ENCODE measurements at places on chromosomes 12 and 14.

DNA sequence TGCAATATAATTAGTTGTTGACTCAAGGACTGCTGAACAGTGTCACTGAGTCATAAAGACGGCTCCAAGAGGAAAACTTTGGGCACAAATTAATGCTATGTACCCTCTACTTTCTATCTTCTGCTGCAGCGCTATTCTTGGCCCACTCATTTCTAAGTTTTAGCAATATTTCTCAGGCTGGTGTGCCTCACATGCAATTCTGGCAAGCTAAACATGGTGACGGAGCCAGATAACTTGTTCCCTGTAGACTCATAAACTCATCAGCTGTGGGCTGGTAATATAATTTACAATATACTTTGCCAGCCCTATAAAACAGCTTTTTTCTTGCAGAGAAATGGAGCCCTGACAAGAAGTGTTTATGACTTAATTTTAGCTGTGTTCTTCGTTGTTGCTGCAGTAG lies 615.1 kb downstream of the NRXN3 start:
- DNase-seq: no peak

- DNase-seq: no peak
Measured at GRCh38 chr14:97120611-97121031, 323.4 kb downstream of the VRK1 start.

GRCh38 chr14:103697603-103698379 lies 17.5 kb downstream of the XRCC3 start:
- DNase-seq: no peak

DNA sequence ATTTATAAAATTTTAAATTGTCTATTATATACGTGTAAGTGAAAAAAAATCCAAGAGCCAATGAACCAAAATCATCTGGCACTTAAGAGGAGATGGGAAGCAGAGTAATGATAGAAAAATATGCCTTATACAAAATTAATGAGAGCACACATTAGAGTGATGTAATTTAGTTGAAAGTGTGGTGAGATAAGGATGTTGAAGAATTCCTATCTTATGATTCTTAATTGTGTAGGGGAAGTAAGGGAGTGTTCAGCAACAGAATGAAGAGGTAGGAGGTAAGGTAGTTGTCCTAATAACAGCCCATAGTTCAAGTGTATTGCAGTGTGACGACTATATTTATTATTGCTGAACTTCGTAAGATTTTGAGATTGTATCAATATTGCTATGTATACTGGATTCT lies 843.4 kb upstream of the FLRT2 start:
- DNase-seq: no peak

GRCh38 chr12:9757433-9758025 lies 3.2 kb downstream of the CD69 start:
- no peak for DNase-seq

DNA sequence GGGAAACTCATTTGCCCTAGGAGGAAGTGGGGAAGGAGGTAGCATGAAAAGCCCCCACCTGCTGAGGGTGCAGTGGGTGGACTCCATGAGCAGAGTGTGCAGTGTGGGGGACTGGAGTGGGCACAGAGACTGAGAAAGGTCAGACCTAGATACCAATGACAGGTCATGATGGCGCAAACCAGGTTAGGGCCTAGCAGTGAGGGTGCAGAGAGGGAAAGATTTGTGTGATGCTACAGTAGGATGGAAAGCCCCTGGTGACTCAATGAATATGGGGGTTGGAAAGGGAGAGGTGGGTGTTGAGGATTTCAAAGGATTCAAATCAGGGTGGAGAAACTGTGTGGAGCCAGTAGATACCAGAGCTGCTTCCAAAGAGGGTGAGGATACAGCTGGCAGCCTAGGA lies 319.2 kb downstream of the DPF3 start:
- DNase-seq: no peak

DNA sequence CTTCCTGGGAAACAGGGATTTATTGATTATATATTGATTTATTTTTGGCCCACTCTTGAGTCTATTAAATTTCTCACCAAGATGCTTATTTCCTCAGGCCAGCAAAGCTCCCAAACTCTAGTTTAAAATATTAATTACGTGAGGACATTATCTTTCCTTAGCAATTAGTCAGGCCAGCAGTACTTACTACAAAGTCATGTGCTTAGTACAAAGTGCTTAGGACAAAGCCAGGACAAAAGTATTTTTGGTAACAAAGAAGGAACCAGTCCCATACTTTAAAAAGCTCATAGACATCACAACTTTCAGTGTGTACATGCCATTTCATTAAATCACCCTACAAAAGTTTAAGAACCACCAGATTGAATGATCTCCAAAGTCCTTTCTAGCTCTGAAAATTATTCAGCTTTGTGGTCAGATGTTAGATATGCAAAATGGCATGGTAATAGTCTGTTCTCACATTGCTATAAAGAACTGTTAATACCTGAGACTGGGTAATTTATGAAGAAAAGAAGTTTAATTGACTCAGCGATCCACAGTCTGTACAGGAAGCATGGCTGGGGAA lies 94.7 kb upstream of the PWP1 start:
- DNase-seq: no peak

- DNase-seq: no peak
Measured at GRCh38 chr12:89225401-89225800, 126.9 kb downstream of the DUSP6 start.

DNA sequence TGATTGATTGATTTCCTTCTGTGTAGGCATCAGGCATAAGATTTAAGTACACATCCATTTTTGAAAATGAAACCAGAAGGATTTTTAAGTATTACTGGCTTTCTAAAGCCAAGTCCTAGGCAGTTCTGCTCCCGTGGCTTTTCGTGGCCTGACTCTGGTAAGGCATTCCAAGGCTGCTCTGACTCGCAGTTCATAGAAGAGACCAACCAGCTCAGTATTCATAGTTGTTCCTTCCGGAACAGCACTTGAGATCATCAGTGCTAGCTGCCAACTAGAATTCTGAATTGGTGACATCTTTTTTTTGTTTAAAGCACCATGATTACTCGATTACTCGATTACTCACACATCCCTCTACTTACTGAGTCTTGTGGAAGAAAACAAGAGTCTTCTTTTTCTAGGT lies 25.9 kb downstream of the SUDS3 start:
- DNase-seq: no peak

- DNase-seq: no peak
Measured at GRCh38 chr14:96959992-96960391, 162.8 kb downstream of the VRK1 start.

DNA sequence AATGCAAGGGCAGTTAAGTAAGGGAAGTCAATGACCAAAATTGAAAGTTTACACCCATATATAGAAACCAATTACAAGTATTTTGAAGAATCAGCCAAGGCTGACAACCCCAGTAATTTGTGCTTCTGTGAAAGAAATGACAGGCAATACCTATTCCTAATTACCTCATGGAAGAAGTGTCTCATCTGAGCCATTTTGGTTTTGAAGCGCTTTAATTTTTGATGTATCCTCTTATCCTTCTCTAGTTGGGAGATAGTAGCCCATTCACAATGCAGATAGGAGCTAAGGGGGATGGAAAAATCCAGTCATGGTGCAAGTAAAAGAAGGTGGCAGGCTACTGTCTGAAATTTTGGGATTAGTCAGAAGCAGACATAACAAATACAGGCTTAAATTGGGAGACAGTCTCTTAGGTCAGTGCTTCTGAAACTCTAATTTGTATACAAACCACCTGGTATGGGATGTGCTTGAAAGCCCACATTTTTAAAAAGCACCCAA lies 30.4 kb upstream of the SUPT16H start:
- no peak for DNase-seq

DNA sequence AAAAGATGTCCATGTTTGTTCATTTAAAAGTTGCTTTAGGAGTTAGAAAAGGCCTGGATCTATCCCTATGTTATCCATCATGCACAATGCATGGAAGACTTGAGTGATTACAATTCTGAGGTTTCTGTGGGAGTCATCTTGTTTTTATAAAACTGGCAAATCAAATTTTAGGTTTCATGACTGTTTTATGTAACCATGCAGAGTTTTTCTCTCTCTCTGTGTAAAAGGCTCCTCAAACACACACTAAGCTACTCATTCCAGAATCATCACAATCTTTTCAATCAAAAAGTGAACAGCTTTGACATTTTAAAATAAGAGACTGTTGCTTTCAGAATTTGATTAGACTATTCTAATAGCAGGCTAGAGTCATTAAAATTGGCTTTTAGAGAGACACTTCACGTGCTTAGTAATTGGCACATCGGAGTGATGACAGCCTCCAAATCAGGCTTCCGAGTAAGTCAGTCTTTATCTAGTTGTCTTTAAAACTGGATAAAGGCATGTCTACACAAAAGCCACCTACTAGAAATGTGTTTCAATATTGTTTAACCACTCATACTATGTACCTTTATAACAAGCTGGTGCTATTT lies 31.9 kb downstream of the PRICKLE1 start:
- DNase-seq: no peak

GRCh38 chr12:61357496-61357895 lies 902.7 kb upstream of the USP15 start:
- no peak for DNase-seq

- no peak for DNase-seq
Measured at GRCh38 chr12:83559650-83560049, 872.9 kb downstream of the TMTC2 start.

DNA sequence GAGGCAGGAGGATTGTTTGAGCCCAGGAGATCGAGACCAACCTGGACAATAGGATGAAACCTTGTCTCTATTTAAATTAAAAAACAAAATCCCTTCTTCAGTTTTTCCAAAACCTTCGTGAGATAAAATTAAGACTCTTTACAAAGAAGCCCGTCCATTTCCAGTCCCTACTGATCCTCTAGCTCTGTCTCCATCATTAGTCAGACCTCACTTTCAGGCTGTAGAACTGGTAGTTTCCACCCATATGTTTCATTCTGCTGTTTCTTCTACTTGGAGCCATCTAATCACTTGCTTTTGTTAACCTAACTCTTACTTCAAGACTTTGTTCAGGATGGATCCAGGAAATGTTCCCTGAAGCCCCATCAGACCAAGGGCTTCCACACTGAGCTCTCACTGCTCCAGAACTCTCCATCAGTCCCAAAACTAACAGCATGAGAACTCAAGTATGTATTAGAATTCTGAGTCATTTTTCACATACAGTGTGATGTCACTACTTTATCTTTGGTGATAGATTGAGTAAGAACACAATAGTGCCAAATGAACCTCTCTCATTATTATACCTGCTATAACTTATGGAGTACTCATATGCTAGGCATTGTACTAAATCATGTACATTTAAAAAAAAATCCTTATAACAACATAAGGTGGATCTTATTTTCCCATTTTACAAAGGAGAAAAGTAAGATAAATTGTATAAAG lies 90.8 kb downstream of the PRICKLE1 start:
- DNase-seq: no peak

- DNase-seq: no peak
Measured at GRCh38 chr14:60051721-60052221, 40.0 kb upstream of the PCNX4 start.

GRCh38 chr12:359091-359490 lies 30.0 kb downstream of the KDM5A start:
- DNase-seq: no peak

GRCh38 chr14:34684578-34684977 lies 29.8 kb downstream of the CFL2 start:
- DNase-seq: no peak

DNA sequence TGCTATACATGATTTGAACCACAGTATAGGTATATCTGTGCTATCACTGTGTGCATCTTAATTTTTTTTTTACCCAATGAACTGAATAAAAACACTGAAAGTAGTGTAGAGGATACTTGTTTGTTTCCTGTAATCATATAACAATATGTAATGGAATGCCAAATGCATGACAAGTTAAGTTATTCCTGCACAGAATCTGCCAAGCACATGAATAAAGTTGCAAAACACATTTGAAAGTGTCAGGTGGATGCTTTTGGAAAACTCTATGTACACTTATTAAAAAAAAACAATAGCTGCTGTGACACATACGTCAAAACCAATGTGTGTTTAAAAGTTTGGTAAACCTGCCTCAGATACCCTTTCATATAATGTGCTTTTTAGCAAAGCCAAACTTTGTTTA lies 1638.1 kb upstream of the SEL1L start:
- DNase-seq: no peak

DNA sequence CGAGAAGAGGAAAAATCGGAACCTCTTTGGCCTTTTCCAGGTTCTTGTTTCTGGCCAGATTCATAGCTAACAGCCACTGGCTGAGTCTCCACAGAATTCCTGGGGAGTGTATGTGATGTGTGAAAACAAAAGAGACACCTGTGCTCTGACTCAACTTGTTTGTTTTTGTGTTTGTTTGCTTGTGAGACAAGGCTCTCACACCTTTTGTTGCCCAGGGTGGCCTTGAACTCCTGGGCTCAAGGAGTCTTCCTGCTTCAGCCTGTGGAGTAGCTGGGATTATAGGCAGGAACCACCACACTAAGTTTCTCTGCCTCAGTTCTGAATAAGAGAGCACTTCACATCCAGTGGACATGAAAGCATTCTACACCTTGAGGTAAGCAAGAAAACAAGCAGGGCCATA lies 22.7 kb downstream of the MFAP5 start:
- DNase-seq: no peak

GRCh38 chr12:97790281-97790680 lies 327.7 kb downstream of the RMST start:
- no peak for DNase-seq

DNA sequence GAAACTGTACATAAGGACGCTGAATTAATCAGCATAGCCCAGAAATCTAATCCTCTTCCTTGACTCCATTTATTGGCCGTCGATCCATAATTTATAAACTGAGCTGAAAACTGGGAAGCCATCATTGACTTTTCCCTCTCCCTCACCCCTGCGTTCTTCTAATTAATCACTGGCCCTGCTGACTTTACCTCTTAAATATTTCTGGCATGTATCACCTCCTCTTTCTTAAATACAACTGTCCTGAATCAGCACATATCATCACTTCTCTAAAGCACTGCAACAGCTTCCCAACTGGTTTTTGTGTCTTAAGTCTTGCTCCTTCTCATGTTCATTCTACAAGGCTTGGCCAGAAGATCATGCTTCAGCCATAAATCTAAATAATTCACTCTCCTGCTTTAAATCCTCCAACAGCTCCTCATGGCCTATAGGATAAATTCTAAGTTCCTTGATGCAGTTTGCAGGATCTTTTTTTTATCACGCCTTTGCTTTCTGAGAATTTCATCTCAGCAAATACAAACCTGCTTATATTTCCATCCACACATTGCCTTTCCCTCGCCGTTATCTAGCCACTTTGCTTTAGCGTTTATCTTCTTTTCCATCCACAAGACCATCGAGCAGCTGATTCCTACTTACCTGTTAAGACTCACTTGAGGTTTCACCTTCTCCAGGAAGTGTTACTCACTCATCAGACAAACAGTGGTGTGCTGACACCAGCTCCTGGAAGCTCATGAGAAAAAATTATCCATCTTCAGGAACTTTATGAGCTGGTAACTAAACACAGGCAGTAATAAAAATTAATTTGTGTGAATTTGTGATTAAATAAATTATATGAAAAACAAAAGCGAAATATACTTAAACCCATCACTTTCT lies 295.6 kb upstream of the FLRT2 start:
- DNase-seq: no peak

GRCh38 chr12:15823360-15824128 lies 34.4 kb upstream of the EPS8 start:
- no peak for DNase-seq

GRCh38 chr12:109757671-109758265 lies 44.1 kb downstream of the FAM222A start:
- DNase-seq: no peak

GRCh38 chr14:20031058-20031457 lies 4.8 kb downstream of the OR4K13 start:
- DNase-seq: no peak

GRCh38 chr14:24888532-24888931 lies 161.4 kb downstream of the STXBP6 start:
- no peak for DNase-seq

GRCh38 chr14:37864861-37865718 lies 269.7 kb downstream of the TTC6 start:
- no peak for DNase-seq

GRCh38 chr12:62657363-62657632 lies 190.7 kb downstream of the MON2 start:
- DNase-seq: no peak

All from GM12891 (cell line).